Activated naive CD4-positive, alpha-beta T cell treated with Interleukin-2 at 50 U/mL for 16 hours (primary cell): ENCODE measurements at places on chromosomes 4 and X.

DNA sequence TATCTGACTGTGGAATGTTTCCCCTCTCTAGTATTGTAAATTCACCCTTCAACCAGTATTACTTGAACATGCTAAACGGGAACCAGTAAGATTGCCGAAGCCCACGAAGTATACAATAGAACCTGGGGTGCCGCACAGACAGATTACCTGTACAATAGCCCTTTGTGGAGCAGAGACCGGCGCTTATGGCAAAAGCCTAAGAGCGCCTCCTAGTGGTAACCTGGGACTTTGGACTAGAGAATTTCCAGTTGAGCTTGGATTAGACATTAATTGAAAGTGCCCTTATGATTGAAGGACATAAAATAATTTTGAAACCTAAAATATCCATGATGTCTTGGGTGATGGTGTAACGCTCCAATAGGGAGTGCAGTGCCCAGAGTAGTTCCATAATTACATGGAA, 14.1 kb downstream of the ZNF157 start:
- DNase-seq: peak; percentile 67

DNA sequence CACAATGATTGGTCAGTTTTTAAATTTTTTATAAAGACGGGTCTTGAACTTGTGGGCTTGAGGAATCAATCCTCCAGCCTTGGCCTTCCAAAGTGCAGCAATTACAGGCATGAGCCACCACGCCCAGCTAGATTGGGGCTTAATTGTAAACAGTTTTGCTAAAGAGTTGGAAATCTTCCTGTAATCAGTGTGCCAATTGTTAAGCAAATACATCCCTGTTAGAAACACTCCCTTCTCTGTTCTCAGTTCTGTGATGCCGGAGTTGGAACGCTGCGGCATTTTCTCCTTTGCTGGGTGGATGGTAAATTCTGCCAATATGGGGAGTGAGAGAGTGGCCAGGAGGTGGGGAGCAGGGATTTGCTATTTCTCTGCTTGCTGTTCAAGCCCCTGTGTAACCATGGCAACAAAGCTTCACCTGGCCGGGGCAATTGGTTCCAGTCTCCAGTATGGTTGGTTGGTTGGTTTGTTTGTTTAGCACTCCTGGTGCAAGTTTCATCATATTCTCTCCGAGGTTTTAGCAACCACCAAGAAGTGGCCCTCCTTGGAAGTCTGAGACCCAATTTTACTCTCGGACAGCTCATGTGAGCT, 3.0 kb upstream of the SPATA4 start:
- DNase-seq: no peak

- no peak for DNase-seq
Measured at GRCh38 chrX:46456125-46456922, 88.9 kb downstream of the ZNF674 start.

GRCh38 chr4:6901669-6902317, 7.8 kb upstream of the TBC1D14 start:
- no peak for DNase-seq
